Stimulated activated CD4-positive, alpha-beta T cell treated with anti-CD3 and anti-CD28 coated beads, Interleukin-4, amount 100 ng/mL, for 4 hours (primary cell): ENCODE measurements at places on chromosomes 1 and 21.

- no peak for DNase-seq
Observed at GRCh38 chr1:223669003-223669795, 3.7 kb upstream of the CAPN8 start.

GRCh38 chr1:178510155-178510554 is 2.8 kb upstream of the TEX35 start:
- DNase-seq = no peak

DNA sequence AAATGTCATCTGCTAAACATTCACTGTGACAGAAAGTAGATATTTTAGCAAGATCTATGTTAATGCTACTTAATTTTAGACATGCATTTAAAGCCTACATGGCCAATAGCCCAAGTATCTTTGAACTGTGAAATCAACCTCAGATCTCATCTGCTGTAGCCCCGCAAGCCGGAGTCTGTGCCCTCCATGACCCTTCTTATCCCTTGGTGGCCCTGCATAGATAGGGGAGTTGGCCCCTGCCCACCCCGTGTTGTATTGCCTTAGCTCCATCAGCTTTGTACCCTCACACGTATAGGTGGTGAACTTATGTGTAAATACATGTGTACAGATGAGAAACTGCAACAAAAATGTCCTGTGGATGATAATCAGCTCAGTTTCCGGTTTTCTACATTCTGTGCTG is 18.5 kb downstream of the ATP5PO start:
- no peak for DNase-seq

GRCh38 chr1:248871837-248872401 is 13.0 kb upstream of the ZNF692 start:
- DNase-seq = no peak

DNA sequence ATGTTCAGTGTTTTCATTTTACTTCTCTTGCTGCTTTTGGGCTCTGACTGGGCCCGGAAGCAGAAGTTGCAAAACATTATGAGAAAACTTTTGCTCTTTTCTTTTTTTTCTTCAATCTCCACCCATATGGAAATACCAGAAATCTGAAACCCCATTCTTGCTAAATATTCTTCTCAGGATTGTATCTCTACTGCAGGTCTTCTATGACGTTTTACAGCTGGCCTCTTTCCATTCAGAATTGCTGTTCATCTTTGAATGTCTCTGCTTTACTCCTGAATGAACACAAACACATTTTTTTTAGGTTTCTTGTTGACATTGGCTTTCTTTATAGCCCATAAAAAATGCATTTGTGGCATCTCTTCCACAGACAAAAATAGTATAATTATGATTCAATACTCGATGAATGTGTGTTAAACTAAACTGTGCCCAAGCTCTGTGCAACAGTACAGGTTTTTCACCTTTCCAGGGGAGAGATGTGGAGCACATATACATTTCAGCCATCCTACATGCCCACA is 18.8 kb downstream of the PTPRC start:
- no peak for DNase-seq

- no peak for DNase-seq
Observed at GRCh38 chr1:174946031-174946430, 53.7 kb upstream of the CACYBP start.

- no peak for DNase-seq
Observed at GRCh38 chr1:20385630-20386029, 95.0 kb downstream of the VWA5B1 start.

DNA sequence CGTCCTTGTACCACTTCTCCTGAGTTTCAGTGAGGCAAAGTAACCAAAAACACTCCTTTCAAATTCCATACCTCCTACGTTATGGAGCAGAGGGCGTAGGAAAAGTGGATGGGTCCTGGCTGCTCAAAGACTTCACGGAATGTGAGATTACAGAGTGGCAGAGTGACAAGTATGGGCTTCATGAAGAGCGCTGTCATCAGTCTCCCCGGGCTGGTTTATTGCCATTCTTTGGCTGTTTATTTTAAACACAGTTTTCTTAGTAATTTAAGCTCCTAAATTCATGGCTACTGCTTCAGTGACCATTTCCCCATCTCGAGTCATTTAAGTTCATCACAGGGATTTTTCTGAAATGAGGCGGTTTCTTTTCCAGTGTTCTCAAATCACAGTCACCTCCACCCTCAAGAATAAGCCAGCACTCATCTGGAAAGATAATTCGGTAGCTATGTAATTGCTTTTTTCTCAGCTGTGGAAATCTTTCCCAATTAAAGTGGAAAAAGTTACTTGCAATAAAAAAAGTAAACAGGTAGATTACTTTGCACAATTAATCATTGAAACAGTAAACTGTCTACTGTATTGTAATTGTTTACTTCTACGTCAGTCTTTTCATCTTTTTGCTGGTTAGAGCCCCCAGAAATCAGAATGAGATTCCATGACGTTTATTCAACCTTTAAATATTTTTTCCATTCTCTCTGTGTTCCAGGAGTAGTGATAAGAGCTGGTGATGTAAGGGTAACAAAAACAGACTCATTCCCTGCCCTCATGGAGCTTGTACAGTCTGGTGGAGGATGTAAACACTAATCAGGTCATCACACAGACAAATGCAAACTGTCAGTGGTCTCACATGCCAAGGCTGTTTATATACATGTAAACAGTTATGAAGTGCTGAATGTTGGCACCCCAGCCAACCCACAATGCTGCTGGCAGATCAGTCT is 3.0 kb upstream of the SMYD2 start:
- DNase-seq = no peak

DNA sequence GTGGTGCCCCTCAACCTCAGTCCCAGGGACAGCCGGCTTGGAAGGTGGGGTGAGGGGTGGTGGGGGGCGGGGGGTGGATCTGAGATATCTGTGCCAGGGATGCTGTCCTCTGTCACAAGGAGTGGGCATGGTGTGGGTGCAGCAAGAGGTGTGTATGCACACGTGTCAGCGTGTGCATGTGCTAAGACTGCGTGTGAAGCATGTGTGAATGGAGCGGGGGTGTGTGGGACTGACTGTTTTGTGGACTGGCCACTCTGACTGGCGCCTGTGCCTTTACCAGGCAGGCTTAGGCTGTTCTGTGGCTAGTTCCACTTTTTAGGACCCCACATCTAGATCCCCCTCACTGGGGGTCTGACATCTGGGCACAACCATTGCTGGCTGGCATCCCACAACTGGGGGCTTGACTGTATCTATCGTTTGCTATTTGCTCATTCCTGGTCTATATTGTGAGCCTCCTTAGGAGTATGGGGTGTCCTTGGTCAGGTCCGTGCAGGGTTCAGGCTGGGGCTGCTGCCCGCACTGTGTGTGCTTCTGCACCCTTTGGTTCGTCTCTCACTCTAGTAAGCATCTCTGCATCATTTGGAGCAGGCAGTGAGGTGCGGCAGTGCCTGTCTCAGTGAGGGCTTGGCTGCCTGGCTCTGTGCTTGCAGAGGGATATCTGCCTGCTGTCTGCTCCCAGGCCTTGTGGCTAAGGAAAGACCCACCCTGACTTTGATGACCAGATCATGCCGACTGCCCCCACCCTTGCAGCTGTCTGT is 1.9 kb downstream of the AMPD2 start:
- peak; percentile 16 for DNase-seq
